NCI-H2029 (cell line): ENCODE measurements at places on chromosomes 4 and X.

- no peak for DNase-seq
Observed at GRCh38 chrX:113412106-113412505, 571.5 kb upstream of the AMOT start.

DNA sequence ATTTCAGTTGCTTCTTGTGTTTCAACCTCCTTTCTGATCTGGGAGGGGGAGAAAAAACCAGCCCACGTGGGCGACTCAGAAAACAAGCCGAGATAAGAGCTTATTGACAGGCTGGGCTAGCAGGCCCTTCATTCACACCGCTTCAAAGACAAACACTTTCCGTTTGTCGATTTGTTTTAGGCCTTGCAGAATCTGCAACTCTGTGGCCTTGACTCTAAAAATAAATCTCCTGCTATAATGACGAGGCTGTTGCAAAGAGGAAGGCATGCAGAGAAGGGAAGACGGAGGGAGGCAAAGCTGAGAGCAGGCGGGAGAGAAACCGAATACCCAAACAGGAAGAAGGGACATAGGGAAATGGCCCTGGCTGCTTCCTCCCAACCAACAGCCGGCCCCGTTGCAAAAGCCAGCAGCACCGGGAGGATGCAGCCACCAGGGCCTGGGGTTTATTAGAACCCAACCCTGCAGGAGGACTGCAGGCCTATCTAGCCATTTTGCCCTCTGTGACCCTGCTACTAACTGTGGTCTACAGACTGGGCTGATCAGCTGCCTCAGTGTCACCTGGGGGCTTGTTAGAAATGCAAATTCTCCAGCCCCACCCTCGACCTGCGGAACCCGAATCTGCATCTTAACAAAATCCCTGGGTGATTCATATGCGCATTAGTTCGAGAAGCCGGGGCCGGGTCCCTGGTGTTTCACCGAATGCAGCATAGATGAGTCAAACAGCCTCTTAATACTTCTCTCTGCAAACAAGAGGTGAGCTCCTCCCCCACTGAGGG is 325.5 kb downstream of the BCOR start:
- peak; percentile 57 for DNase-seq

DNA sequence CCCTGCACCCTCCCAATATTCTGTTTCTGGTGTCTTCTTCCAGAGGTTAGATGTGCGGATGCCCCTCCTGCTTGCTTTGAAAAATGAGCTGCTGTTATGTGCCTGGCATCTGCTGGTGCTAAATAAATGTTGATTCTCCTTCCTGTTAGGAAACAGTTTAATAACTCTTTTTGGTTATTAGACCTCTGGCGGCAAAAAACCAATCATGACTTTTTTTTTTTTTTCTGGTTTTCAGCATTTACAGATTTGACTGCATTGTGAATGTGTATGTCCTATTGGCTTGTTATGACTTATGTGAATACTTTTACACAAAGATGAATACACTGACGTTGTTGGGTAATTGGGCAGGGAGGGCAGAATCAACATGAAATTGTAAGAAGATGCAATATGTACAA is 13.6 kb upstream of the TMEM156 start:
- no peak for DNase-seq

- DNase-seq, result peak; percentile 8
Observed at GRCh38 chrX:128975745-128976144, 547.5 kb downstream of the SMARCA1 start.

GRCh38 chr4:38568768-38569167 is 95.2 kb upstream of the KLF3 start:
- no peak for DNase-seq

DNA sequence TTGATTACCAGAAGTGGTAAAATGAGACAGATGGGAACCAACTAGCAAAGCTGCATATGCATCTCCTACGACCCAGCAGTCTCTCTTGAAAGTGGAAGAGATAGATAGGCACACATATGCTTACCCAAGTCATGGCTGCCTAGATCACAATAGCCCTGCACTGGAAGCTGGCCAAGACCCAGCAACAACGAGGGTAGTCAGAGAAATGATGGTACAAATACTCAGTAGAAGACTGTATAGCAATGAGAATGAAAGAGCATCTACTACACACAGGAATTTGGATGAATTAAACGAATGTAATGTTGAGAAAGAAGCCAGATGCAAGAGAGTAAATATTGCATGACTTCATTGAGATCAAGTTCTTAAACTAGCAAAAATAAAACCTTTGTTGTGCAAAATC is 100.3 kb upstream of the FAT1 start:
- DNase-seq, result no peak

DNA sequence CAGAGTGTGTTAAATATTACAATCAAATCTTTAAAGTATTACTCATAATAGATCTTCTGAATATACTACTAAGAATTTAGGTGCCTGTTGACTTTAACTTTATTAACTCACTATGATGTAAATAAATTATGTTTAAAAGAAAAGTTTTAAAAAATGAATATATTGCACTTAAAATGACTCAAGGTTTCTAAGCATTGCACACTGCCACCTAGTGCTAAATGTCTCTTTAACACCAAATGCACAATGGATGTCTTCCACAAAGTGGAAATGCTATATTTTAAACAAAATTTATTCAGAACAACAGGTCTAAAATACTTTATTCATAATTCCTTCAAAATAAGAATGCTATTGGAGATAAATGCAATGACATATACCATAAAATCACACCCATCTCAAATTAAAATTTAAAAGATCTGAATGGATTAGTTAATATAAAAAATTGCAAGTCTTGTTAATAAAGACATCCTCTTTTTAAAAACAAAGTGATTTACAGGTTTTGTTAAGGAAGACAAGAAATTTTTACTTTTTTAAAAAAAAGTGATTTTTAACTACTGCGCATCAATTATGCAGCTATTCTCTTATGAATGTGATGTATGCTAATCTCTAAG is 5.5 kb downstream of the INPP4B start:
- DNase-seq, result peak; percentile 14
